ENCODE measurements at places on chromosomes 5 and 9.
A peak's percentile ranks its signal among the peaks of the same experiment; 100 is the strongest.

- no peak for DNase-seq
Observed at GRCh38 chr5:127417528-127417927, 99.9 kb upstream of the PRRC1 start.

GRCh38 chr9:78707481-78707991 is 410.6 kb downstream of the PSAT1 start:
- DNase-seq = no peak

DNA sequence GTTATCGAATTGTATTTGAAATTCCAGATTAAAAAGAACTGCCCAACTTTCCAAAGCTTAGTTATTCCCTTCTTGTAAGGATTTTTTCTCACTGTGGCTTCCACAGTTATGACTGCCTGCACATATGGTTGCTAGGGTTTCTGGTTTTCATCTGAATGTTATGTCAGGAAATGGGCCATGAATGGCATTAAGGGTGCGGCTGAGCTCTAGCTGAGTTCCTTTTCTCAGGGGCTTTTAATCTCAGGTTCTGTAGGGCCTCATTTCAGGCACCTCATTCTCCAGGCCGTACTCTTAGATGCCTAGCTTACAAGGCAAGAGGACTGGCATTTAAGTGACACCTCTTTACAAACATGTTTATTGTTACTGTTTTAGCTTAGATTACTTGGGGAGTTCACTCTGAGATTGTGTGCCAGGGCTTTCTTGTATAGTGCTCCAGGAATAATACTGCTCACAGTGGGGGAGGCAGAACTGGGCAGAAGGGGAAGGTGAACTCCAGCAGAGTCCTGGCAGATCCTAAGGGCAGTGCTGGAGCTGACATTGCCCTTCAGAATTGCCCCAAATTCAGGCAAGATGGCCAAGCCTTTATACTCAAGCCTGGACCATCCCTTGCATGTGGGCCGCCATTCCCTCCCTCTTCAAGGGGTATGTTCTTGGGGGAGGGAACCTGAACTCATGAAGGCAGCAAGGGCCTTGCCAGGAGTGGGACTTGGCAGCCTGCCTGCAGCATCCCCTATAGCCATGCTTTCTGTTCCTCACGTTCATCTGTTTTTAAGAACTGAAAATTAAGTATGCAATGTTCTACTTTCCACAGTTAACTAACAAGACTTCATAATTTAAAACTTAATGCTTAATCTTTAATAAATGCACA is 111.5 kb downstream of the KDM4C start:
- no peak for DNase-seq

GRCh38 chr5:54669285-54669684 is 151.7 kb downstream of the SNX18 start:
- DNase-seq = no peak

- DNase-seq = no peak
Observed at GRCh38 chr5:168649306-168649705, 70.1 kb upstream of the PANK3 start.

DNA sequence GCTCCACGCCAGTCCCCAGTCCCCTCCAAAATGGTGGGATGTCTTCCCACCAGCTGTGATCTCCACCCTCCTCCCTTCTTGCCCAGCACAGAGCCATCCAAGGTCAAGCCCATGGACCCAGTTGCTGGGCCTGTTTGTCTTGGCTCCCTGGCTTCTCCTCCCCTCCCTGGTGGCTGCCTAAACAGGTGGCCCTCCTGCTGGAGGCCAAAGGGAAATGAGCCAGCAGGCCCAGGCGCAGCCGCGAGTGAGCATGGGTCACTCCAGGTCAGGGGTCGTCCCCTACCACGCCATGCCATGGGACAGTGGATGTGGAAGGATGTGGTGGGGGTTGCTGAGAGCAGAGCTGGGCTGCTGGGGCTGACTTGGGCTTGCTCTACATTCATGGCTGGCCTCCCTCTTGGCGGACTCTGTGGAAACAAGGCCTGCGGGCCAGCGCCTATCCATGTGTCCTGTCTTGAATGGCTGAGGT is 33.6 kb downstream of the COL15A1 start:
- DNase-seq = no peak

DNA sequence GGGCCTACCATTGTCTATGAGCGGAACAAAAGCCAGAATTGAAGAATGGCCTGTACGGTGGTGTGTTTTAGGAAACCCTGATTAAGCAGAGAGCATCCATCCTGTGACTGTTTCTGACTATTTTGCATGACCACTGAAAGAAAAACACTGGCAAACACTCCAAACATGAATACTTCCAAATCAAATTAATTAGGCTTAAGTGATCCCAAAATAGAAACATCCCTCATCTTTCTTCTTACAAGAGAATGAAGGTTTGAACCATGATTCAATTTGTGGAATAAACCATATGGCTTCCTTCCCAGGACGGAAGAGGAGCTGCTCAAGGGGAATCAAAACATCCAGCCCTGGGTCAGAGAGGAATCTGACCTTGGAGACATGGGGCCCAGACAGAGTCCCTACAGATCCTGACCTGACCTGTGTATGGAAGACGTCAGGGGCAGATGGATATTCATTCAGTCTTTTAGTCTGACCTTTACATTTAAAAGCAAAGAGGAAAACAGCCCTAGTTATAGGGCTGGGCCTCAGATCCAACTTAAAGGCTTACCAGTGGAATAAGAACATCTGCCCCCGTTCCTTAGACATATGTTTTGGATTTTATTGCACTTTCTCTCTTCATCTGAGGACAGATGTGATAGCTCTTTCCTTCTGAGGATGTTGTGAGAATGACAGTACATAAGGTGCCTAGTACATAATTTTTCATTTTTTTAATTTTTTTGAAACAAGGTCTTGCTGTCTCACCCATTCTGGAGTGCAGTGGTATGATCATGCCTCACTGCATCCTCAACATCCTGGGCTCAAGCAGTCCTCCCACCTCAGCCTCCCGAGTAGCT is 17.6 kb upstream of the RECK start:
- DNase-seq = no peak

- no peak for DNase-seq
Observed at GRCh38 chr9:80934095-80934494, 755.3 kb downstream of the TLE1 start.

GRCh38 chr5:140287801-140288521 is 14.9 kb downstream of the PFDN1 start:
- DNase-seq = no peak

- no peak for DNase-seq
Observed at GRCh38 chr5:160233215-160233614, 3.9 kb downstream of the FABP6 start.

GRCh38 chr9:88535226-88536022 is 446 bp downstream of the NXNL2 start:
- DNase-seq = peak; percentile 14

- DNase-seq = no peak
Observed at GRCh38 chr5:177966009-177966838, 29.8 kb downstream of the PROP1 start.

GRCh38 chr5:146448783-146449519 is 1.8 kb downstream of the TCERG1 start:
- DNase-seq = no peak
